Stimulated activated CD4-positive, alpha-beta T cell treated with anti-CD3 and anti-CD28 coated beads, Interleukin-1b, Interleukin-23, amount 100 ng/mL, for 4 hours (primary cell): ENCODE measurements at places on chromosomes 12 and 14.

- DNase-seq: no peak
Measured at GRCh38 chr12:119090276-119090675, 88.5 kb upstream of the HSPB8 start.

- no peak for DNase-seq
Measured at GRCh38 chr14:43754838-43755237, 752.2 kb downstream of the FSCB start.

- no peak for DNase-seq
Measured at GRCh38 chr14:48008646-48009045, 333.2 kb upstream of the MDGA2 start.

DNA sequence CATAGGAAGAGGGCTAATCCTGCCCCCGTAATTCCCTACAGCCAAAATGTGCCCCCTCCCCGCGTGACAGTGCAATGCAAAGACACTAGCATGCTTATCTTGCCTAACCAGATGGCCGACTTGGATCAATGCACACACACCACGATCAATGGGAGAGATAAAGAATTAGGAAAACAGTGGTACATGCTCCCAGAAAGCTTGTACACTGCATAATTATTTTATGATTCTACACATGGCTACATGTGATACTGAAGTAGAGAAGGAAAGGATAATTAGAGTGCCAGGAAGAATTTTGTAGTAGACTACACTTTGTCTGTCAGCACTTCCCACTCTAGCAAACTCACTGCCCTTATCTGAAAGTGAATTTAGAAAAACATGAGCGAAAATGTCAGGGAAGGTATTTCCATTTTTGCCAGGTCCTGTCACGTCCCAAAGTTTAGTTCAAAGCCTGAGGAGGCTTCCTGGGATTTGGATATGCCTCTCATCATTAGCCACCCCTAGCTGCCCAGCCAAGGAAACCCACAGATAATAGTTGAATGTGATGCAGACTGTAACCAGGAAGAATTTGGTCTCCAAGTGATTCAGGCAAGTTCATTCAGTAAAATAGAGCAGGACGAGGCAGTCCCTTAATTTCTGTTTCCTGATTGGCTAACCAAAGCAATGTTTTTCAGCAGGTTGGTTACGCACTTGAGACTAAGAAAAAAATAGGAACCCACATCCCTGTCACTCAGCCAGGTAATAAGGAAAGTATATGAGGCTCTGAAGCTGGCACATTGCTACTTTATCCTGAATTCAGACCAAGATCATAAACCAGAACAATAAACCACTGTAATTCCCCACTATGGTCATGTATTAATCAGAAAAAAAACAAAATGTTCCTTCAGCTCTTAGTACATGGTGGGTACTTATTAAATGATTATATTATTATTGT is 199.6 kb upstream of the OTX2 start:
- no peak for DNase-seq

GRCh38 chr12:132395192-132395907 is 66.0 kb upstream of the GALNT9 start:
- DNase-seq: no peak

- no peak for DNase-seq
Measured at GRCh38 chr14:24013654-24014514, 25.2 kb downstream of the DHRS4L2 start.
